ENCODE measurements at places on chromosomes 16 and 17.

GRCh38 chr17:927611-928461, 51.7 kb downstream of the NXN start:
- DNase-seq = no peak

GRCh38 chr17:82881900-82882714, 42.3 kb upstream of the ZNF750 start:
- DNase-seq = no peak

DNA sequence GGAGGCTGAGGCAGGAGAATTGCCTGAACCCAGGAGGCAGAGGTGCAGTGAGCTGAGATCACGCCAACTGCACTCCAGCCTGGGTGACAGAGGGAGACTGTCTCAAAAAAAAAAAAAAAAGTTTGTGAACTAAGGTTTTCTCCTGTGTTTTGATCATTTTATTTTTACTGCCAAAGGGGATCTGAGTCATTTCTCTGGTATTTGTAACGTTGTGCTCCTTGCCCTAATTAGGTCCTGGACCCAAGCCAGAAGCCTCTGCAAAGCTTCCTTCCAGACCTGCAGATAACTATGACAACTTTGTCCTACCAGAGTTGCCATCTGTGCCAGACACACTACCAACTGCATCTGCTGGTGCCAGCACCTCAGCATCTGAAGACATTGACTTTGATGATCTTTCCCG, 32.1 kb downstream of the IST1 start:
- DNase-seq = no peak

DNA sequence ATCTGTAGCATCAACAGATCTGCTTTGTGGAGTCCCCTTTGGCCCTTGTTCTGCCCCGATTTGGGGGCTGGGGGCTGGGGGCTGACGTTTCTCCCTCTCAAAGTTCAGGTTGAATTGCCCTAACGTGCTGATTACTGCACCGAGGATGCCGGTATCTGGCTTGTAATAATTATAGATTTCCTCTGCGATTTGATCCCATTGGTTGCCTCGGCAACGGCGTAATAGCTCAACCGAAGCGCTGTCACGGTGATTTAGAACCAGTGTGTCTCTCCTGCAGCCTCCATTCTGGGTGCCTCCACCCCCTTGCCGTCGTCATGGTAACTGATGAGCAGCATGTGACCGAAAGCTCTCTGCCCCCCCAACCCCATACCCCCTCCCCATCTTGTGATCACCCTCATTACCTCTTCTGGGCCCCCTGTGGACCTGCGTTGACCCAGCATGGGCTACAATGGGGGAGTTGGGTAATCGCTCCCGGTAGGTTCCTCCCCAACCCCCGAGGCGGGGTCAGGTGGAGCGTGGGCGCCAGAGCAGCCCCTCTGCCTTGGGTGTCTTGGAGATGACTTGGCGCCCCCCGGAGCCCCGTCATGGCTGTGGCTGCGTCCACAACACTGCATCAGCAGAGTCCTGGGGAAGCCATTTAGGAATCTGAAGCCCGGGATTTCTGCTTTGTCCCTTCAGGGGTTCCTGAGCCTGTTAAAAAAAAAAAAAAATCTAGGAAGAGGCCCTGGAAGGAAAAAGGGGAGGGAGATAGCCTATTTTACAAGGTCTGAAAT, 38.4 kb downstream of the ABAT start:
- peak; percentile 83 for DNase-seq

DNA sequence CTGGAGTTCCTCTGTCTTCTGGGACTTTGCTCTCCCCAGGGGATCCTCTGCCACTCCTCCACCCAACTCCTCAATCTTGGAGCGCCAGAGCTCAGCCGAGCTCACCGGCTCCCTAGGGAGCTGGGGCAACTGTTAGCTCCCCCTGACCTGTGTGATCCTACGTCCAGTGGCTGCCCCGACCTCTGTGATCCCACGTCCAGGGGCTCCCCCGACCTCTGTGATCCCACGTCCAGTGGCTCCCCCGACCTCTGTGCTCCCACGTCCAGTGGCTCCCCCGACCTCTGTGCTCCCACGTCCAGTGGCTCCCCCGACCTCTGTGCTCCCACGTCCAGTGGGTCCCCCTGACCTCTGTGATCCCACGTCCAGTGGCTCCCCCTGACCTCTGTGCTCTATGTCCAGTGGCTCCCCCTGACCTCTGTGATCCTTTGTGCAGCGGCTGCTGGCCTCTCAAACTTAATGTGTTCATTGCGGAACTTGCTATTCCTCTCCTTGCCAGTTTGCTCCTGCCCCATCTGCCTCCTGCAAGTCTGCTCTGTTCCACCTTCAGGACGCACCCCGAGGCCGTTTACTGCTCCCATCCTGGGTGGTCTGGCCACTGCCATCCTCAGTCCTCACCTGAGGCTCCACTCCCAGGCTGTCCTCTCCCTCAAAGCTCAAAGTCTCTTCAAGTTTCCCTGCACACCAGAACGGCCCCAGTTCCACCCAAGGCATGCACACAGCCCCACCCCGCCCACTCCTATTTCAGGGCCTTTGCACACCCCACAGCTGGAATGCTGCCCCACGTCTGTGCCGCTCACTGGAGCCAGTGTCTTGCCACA, 2.8 kb downstream of the VPS9D1 start:
- DNase-seq = no peak

DNA sequence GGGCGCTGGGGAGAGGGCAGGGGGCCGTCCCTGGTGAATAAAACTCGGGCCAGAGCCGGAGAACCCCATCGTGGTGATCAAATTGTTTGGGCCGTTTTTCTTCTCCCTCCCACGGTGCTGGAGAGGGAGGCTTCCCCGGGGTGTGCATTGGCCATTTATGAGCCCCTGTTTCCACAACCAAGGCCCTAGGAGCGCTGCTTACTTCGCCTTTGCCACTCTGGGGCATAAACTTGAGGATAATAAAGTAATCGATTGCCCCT, 544 bp downstream of the CCP110 start:
- no peak for DNase-seq

DNA sequence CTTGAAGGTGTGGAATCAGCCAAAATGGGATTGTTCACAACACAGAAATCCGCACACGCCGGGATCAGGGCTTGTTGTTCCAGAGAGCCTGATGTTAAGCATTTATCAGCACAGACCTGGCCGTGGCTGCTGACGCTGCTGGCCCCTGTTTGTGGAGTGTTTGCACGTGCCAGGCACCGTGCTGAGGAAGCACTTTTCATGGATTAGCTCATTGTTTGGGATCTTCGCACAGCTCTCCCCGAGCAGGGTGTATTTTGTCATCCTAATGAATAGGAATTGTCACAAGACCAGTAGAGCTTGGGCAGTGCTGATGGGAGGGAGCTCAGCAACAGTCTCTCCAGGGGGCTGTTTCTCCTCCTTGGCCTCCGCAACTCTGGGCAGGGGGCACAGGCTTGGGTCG, 160.4 kb upstream of the PLCG2 start:
- DNase-seq = no peak

GRCh38 chr16:72372087-72373045, 200.4 kb upstream of the PMFBP1 start:
- DNase-seq = no peak

GRCh38 chr17:57324631-57325030, 68.3 kb downstream of the MSI2 start:
- no peak for DNase-seq

DNA sequence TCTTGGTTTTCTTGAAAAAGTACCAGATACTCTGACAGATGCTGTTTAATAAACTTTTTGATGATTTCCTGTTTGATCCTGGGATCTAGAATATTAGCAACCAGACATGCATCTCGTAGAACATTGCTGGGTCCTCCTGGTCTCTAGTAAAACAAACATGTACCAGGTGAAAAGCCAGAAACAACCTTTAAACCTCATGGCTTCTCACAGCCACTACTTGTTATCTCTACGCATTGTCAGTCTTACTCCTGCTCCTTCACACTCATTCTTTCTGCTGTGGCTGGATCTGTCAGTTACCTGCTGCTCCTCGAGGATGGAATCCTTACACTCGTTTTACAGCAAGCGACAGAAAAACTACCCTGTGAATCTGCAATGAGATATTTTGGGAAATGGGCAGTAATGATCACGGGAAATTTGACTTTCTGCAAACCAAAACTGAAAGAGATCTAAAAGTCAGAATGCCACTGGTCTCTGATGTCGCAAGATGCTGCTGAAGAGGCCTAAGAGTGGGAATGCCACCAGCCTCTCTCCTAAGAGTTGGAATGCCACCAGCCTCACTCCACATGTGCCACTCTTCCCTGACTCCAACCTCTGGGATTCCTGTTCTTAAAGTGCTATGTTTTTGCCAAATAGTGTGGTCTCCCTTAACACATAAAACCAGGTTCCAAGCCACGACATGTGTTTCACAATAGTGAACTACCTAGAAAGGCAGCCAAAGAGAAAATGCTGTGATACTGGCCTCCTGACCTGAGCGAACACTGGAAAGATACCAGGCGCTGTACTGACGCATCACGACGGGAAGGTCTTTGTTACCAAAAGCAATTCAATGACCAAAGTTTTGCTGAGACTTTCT, 86.3 kb downstream of the VPS53 start:
- DNase-seq = no peak

DNA sequence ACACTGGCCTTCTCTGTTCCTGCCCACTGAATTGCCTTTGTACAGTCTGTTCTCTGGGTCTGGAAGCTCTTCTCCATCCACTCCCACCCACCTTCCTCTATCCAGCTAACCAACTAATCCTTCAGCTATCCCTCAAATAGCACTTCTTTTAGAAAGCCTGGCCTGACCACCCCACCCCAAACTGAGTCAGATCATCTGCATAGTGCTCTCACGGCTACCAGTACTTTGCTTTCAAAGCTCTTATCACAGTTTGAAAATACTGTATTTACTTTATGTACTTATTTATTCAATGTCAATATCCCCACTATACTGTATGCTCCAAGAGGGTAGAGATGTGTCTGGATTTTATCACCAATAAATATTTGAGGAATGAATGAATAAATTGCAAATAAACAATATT, 4.5 kb upstream of the CLDN7 start:
- DNase-seq = no peak

GRCh38 chr17:64328036-64328858, 62.4 kb downstream of the PECAM1 start:
- no peak for DNase-seq

DNA sequence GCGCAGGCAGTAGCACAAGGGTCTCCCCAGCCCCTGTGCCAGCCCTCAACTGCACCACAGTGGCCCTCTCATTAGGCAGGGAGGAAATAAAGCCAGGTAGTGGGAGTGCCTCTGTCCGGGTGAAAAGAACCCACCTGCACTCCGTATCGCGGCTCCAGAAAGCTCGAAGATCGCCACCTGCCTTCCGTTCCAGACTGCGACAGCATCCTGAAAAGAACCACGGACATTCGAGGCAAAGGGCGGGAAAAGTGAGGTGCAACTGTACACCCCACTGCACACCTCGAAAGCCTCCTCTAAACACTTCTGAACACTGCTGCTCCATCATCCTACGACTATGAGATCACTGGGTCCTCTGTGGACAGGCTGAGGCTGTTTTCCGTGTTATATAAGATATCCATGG, 28.7 kb downstream of the IFT140 start:
- no peak for DNase-seq

DNA sequence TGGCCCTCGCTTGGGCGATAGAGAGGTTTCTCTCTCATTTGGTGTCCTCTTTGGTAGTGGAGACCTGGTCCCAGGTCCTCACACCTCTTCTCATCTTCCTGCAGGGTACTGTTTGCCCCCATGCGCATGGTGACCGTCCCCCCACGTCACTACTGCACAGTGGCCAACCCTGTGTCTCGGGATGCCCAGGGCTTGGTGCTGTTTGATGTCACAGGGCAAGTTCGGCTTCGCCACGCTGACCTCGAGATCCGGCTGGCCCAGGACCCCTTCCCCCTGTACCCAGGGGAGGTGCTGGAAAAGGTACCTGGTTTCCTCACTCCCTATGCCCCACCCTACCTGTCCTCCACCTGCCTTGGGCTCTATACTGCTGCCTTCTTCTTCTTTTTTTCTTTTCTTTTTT, 10.5 kb downstream of the MVP start:
- DNase-seq = no peak

DNA sequence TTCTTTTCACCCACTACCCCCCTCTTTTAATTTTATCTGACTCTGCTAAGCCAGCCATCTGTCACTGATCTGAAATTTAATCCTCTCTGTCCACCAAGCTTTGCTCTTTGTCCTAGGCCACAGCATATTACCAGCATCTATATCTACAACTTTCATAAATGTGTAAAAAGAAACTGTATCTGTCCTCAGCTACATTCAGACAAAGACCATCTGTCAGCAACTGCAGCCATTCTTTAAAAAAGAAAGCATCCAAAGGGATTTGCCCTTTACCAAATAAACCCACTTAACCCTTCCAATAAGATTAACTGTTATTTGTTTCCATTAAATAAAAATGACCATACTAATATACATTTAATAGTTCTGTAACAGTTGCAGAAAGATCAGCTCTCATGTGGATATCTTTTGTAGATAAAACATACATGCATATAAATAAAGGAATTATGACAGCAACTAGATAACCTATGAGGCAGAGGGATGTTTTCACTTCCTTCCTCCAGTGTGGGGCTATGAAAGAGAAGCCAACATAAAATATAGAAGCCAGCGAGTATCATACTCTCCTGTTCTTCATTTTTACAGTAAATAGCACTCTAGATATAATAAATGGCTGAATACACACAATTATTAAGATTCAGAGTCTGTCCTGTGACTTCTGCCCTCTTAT, 602.5 kb upstream of the SALL1 start:
- DNase-seq = no peak

- DNase-seq = peak; percentile 45
These were observed 1.6 kb upstream of the GAST start for GRCh38 chr17:41710472-41711090.

DNA sequence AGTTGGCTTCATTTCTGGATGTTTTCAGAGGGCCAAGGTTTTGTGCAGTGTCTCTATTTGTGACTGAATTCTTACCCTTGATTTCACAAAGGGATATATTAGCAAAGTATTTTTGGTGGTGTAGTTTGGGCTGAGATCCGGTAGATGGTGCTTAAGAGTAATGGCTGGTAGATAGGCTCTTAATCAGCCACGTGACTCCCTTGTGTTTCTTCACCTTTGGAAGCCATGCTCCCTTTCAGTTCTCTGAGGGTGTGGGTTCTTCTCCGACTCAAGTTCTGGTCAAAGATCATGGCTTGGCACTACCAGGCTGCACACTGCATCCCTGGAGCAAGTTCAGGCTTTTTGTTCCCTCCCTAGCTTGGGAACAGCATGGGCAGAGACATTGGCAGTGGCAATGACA, 887.3 kb downstream of the CDH8 start:
- DNase-seq = no peak

DNA sequence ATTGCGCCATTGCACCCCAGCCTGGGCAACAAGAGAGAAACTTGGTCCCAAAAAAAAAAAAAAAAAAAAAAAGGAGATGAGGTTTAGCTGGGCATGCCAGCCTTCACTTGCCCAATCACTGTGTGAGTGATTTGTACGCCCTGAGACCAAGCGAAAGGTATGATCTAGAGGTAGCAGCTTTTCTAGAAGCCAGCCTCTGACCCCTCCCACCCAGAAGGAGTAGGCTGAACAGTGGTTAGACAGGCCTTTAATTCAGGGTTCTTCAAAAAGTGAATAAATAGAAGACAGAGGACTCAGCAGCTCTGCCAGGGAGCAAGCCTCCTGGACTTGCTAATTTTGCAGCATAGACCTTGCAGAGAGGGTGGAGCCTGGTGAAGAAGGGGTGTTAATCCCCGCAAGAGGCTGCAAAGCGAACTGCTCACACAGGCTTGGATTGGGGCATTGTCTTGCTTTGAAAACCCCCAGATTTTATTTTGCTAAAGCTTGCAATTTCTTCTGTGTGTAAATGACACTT, 7.1 kb upstream of the CYTH1 start:
- no peak for DNase-seq

- no peak for DNase-seq
These were observed 292.0 kb upstream of the TNRC6C start for GRCh38 chr17:77666462-77666861.

- peak; percentile 61 for DNase-seq
These were observed 25.8 kb downstream of the ABR start for GRCh38 chr17:1153795-1154546.

- no peak for DNase-seq
These were observed 2.6 kb downstream of the RIPOR1 start for GRCh38 chr16:67531247-67531646.

All from NCI-H1930 (cell line).